ENCODE measurements at places on chromosomes 1 and 21.
A peak's percentile ranks its signal among the peaks of the same experiment; 100 is the strongest.

DNA sequence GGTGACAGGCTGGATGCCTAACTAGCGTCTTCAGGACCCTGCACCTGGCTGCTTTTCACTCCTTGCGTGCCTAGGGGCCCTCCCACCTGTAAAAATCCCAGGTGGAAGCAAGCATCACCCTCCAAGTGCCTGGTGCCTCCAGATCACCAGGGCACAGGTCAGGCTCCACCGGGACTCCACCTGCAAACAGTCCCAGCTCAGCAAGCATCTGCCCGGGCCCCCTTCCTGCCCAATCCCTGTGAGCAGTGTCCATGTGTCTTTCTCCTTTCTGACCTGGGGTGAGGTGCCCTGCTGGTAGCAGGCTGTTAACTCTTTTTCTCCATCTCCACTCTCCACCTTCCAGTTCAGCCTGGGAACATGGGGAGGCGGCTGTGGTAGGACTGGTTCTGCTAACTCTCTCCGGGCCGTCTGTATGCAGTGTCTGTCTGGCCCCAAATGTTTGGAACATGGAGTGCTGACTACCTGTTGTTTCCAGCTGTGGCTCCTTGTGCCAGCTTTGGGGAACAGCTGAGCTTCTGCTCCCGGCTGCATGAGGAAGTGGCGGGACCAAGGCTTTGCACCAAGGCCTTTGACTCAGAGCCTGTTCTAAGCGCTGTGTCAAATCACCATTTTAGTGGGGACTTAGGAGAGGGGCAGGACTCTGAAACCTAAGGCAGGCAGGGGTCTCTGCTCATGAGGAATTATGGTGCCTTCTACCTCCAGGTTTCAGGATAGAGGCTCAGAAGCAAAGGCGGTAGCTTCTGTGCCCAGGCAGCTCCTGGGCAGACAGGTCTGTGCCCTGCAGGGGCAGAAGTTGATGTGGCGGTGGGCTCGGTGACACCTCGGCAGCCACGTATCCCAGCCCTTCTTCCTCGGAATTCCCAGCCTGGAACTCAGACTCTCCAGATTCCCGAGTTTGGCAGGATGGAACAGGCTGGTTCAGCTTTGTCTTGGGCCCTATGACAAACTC is 5.5 kb downstream of the GPR137B start:
- DNase-seq, result no peak

- peak; percentile 38 for DNase-seq
Measured at GRCh38 chr1:64877151-64877550, 89.2 kb downstream of the JAK1 start.

GRCh38 chr1:30877205-30877912 is 31.2 kb downstream of the SDC3 start:
- DNase-seq, result no peak

GRCh38 chr21:37939251-37939650 is 23.0 kb upstream of the KCNJ6 start:
- DNase-seq, result no peak

GRCh38 chr1:156644640-156645039 is 2.7 kb downstream of the BCAN start:
- DNase-seq, result no peak

GRCh38 chr1:66681686-66682085 is 70.6 kb upstream of the DYNLT5 start:
- no peak for DNase-seq

DNA sequence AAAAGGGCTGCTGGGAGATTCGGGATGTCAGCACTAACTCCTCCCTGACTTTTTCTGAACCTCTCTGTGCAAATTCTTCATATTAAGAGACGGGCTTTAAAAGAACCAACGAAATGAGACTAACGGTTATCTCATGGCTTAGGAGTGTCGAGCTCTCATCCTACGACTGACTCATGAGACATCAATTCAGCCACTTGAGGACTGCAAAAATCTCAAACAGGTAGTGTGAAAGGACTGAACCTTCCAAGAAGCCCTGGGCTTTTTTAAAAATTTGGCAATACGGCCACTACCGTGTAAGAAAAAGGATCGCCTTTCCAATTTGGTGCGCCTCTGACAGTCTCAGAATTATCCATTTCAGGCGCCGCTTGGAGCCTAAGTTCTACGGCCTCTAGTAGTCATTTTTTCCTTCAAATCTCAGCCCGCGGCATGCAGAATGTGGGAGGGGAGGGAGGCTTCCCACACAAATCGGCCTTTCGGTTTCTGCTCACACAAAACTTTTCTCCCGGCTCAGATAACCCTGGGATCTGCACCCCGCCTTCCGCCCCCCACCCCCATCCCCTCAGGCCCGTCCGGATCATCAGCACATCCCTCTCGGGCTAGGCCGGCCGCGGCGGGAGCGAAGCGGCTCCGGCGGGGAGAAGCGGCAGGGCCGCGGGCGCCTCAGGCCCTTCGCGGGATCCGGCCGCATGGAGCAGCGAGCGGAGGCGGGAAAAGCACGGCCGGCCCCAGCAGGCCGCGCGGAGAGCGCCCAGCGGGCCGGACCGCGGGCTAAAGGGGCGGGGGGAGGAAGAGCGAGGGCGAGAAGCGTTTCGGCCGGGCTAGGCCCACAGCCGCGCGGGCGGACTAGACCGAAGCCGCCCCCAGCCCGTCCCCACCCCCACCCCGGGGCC is 618 bp downstream of the HNRNPR start:
- DNase-seq, result no peak

- DNase-seq, result no peak
Measured at GRCh38 chr1:192756847-192757246, 52.0 kb upstream of the RGS2 start.

DNA sequence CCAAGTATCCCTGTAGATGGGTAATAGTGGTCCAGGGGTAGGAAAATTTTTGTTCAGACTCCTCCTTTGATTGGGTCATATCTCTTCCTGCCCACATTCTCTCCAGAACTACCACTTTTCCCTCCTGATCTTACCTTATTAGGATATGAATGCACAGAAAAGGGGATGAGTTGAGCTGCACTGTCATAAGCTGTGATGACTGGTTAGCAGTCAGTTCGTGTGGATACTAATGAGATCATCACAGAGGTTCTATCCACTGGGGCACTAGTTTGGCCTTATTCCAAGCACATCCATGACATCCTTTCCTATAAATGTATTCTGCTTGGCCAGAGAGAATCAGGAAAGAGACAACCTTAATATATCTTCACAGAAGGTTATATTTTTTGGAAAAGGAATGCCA is 22.1 kb upstream of the TBX15 start:
- no peak for DNase-seq

GRCh38 chr1:198531891-198532290 is 8.6 kb downstream of the ATP6V1G3 start:
- no peak for DNase-seq

DNA sequence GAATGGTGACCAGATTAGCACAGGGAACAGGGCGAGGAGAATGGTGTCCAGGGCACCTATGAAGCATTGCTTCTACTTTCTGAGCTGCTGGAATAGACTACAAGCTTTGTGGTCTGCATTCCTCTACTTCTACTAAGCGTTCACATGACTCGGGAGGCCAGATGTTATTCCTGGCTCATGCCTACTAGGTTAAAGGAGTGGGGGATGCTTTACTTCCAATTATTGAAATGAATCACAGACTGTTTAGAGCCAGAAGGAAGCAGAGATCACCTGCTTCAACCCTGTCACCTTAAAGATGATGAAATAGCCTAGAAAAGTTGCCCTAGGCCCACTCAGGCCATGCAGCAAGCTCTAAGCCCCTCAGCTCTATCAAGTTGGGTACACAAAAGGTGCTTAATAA is 633.5 kb downstream of the KIF26B start:
- DNase-seq, result no peak

DNA sequence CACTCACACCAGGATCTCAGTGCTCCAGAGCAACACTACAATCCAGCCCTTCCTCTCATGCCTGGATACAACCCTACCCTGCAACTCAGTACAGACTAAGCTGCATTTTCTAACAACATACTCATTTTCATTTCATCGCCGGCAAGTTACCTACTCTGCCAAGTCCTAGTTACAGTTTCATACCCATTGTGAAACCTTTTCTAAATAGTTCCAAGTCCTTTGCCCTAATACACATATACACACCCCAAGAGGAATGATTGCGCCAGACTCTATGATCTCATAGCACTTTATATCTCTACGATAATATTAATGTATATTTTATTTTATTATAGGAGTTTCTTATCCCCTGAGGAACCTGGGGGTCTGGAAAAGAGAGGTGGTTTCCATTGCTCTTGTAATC is 122.4 kb downstream of the LMX1A start:
- DNase-seq, result no peak

GRCh38 chr1:5525597-5526384 is 466.4 kb downstream of the NPHP4 start:
- no peak for DNase-seq

- no peak for DNase-seq
Measured at GRCh38 chr1:242147096-242147976, 148.4 kb upstream of the MAP1LC3C start.

- DNase-seq, result no peak
Measured at GRCh38 chr1:192939440-192939839, 119.7 kb downstream of the UCHL5 start.

- no peak for DNase-seq
Measured at GRCh38 chr21:46273341-46273740, 12.1 kb downstream of the MCM3AP start.

DNA sequence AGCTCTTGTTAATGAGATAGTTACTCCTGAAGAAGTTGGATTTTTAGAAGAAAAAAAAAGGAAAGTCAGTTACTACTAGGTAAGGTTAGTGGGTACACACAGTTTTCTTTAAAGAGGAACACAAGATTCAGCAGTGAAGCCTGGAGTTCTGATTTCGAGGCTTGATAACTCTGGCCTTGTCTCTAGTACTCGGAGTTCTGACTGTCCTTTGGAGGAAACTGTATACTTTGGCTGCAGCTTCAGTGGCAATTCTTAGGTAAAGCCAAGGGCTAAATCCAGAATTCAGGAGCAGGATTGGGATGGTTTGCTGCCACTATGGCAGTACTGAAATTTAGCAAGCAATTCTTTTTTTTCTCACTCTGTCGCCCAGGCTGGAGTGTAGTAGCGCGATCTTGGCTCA is 9.2 kb downstream of the ACADM start:
- no peak for DNase-seq

DNA sequence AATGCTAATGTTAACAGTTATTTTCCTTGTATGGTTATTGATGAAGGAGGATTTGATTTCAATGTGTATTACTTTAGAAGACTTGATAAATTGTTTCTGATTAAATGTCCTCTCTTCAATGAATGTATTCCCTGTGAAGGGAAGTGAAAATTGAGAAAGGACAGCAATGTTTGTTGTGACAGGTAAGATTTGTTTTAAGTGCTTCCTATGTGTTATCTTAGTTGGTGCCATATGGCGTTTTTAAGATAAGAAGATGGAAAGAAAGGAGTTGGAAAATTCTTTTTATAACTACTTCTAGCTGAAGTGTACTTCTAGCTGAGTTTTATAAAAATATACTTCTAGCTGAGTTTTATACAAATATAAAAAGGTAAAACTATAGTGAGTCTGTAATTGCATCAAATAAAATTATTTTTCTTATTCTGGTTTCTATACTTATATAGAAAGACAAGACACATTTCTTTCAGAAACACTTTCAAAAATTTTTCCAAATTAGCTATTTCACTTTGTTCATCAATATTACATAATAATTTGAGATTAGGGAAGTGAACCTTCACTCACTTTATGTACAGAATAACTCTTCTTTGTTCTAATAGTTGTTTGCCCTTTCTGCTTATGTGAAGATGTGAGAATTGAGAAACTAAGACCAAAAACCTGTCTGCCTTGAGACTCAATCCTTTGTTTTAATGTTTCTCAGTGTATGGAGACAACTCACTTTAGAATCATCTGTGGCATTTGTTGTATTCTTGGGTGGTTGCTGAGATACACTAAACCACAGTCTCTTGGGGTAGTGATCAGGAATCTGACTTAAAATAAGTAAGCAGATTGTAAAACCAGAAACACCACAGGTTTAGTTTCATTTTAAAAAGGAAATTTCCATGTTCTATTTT is 382.9 kb upstream of the B3GALT2 start:
- DNase-seq, result no peak

GRCh38 chr1:18230840-18231239 is 123.2 kb downstream of the IGSF21 start:
- DNase-seq, result no peak

DNA sequence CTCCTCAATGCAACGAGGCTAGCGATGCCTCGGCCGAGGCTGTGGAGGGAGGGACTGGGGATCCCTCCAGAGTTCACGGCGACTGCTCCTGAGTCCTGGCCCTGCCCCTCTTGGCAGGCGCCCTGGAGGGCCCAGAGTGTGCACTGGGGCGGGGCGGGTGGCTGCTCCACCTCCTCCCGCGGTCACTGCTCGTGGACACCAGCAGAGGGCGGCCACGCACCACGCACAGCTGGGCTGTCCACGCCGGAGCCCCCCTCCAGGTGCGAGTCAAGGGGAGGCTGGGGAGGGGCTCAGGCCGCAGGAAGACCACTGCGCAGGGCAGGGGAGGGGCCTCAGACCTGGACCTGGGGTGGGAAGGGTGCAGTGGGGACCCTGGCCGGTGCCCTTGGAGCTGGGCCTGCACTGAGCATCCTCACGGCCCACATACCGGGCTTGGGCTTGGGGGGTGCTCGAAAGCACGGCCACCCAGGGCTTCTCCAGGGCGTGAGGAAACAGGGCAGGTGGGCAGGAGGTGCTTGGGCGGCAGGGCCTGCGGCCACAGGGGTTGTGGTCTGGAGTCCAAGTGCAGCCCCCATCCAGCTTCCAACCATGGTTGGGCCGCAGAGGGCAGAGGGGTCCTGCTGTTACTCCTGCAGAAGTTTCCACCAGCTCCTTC is 20.6 kb upstream of the TTC34 start:
- DNase-seq, result peak; percentile 29

- no peak for DNase-seq
Measured at GRCh38 chr1:89590341-89591080, 42.4 kb upstream of the LRRC8C start.

- DNase-seq, result peak; percentile 14
Measured at GRCh38 chr1:66788231-66788939, 12.7 kb downstream of the INSL5 start.

- DNase-seq, result no peak
Measured at GRCh38 chr1:158496374-158496773, 24.4 kb downstream of the OR10R2 start.

DNA sequence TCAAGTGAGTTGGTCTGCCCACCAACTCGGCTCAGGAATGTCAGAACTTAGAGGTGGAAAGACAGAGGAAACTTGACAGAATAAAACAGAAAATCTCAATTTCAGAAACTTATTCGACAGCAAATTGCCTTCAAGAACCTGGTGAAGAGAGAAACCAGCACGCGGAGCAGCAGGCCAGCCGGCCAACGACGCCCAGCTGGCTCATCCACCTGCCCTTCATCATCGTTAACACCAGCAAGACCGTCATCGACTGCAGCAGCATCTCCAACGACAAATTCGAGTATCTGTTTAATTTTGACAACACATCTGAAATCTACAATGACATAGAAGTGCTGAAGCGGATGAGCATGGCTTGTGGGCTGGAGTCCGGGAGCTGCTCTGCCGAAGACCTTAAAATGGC is 350.8 kb upstream of the CAMK1G start:
- DNase-seq, result no peak

GRCh38 chr1:203153051-203153988 is 22.3 kb downstream of the MYBPH start:
- no peak for DNase-seq

- DNase-seq, result no peak
Measured at GRCh38 chr1:150530491-150531159, 15.1 kb downstream of the FALEC start.

GRCh38 chr1:19504796-19505692 is 19.7 kb upstream of the CAPZB start:
- DNase-seq, result no peak
